ENCODE measurements at places on chromosomes 4 and X. TPM values are rescaled to one million over a fixed set of nuclear protein-coding genes. Genes with fewer than 3 reads are reported as not detected.

The STARD8 gene
- polyA plus RNA-seq, result 6.8 TPM

The WNK3 gene
- polyA plus RNA-seq, result 0.30 TPM

The SPARCL1 gene
- not detected for polyA plus RNA-seq

The RAB39B gene
- polyA plus RNA-seq, result not detected

The CCDC120 gene
- 3.1 TPM for polyA plus RNA-seq

DNA sequence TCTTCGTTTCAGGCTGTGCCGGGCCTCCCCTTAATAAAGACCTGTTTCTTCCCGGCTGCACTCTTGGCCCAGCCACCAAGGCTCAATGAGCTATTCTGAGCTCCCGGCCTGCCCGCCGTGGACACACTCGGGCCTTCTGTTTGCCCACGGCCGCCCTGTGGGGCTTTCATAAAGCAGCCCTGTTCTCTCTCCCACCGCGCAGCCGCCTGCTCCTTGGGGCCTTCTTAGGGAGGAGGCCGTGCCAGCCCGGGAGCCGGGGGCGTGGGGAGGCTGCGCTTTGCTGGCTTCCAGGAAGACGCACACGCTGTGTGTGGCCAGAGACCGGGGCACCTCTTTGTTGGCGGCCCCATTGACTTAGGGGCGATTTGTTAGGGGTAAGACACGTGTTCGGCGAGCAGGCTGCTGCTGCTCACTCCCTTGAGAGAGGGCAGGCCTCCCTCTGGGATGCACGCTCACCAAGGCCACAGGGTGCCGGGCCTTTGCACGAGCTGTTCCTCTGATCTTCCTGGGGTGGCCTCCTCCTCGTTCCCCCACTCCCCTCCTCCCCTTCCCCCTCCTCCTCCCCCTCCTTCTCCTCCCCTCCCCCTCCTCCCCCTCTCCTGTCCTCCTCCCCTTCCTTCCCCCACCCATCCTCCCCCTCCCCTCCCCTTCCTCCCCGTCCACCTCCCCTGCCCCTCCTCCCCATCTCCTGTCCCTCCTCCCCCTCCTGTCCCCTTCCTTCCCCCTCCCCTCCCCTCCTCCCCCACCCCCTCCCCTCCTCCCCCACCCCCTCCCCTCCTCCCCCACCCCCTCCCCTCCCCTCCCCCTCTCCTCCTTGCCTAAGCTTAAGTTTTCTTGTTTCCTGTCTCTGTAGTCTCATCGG lies 11.3 kb downstream of the BLOC1S4 start:
- DNase-seq, result no peak

GRCh38 chrX:38999967-39000745 lies 198.9 kb downstream of the MID1IP1 start:
- DNase-seq, result no peak

GRCh38 chrX:110795645-110796406 lies at the start of gene CHRDL1:
CHRDL1 (minus strand) TSS chrX:110795817; CDS start chrX:110792181, 3,636 bp downstream.
- DNase-seq, result no peak

- peak; percentile 79 for DNase-seq
Measured at GRCh38 chr4:133147921-133148689, 989 bp upstream of the PCDH10 start.

GRCh38 chr4:3783693-3784306 lies 17.6 kb downstream of the ADRA2C start:
- no peak for DNase-seq

DNA sequence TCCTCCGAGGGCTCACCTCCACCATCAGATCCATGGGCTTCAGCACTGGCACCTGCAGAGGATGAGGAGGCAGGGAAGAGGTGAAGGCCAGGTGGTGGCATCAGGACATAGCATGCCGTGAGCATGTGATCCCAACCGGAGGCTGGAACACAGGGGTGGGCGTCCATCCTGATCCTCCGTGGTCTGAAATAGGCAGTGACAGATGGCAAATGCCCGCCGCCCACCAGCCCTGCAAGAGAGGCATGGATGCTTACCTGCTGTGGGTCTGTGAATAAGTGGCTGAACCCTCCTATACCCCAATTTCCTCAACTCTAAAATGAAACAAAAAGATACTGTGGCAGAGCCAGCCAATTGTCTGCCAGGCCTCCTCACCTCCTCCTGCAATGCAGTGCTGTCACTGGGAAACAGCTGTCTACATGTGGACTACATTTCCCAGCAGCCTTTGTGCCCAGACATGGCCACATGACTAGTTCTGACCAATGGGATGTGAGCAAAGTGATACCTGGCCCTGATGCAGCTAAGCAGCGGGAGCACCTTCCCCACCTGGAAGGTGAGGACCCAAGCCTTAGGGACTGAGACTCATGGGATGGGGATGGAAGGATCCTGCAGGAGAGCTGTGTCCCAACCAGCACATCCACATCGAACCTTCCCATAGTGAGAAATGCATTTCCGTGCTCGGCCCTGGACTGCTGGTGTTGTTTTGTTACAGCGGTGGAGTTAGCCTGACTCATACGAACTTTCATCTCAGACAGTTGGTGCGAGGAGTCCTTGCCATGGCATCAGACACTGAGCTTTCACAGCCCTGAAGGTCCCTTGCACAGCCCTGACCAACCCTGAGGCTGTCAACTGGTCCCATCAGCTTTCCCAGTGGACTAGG lies 99.5 kb downstream of the PPP2R2C start:
- peak; percentile 21 for DNase-seq

GRCh38 chrX:49842621-49843020 lies 13.5 kb downstream of the PAGE4 start:
- DNase-seq, result no peak

DNA sequence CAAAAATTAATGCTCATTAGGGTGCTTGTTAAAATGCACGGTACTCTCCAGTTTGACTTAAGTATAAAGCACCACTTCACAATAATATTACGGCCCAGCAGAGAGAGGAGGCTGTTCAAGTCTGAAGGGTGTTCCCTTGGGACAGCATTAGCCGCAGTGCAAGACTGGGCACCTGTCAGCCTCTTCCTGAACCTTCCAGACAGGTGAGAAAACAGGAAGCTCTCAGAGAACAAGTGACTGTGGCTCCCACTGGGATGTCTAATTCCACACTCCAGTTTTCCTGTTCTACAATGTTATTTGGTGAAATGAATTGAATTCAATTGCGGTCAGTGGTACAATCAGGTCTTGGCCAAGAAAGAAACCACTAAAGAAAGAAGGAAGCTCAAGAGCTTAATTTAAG lies 414.4 kb downstream of the SMARCA1 start:
- DNase-seq, result no peak

GRCh38 chr4:105293360-105293759 lies 146.7 kb downstream of the TET2 start:
- DNase-seq, result no peak
